Glomerular endothelial cell (primary cell): ENCODE measurements at places on chromosomes 3 and 15. TPM values are rescaled to one million over a fixed set of nuclear protein-coding genes. Genes with fewer than 3 reads are reported as not detected.

CNTN6 gene
- 0.05 TPM in 1 of 2 replicates, not detected in the other for total RNA-seq

TMEM212 gene
- not detected in 2 replicates for total RNA-seq

GOLGA8H gene
- total RNA-seq, result 0.23 TPM in 1 of 2 replicates, not detected in the other

TBCCD1 gene
- total RNA-seq, result 12.4 and 16.1 TPM in 2 replicates

CMTM8 gene
- total RNA-seq, result 2.7 and 5.6 TPM in 2 replicates

CCRL2 gene
- total RNA-seq, result 11.5 and 15.8 TPM in 2 replicates

BSN gene
- 0.10 and 0.29 TPM in 2 replicates for total RNA-seq

CCR5 gene
- total RNA-seq, result not detected in 2 replicates

MTFMT gene
- total RNA-seq, result 18.2 and 22.4 TPM in 2 replicates

P2RY14 gene
- total RNA-seq, result not detected in 2 replicates

GRCh38 chr3:54131026-54131605 lies 8.8 kb downstream of the CACNA2D3 start:
- DNase-seq, result no peak

DNA sequence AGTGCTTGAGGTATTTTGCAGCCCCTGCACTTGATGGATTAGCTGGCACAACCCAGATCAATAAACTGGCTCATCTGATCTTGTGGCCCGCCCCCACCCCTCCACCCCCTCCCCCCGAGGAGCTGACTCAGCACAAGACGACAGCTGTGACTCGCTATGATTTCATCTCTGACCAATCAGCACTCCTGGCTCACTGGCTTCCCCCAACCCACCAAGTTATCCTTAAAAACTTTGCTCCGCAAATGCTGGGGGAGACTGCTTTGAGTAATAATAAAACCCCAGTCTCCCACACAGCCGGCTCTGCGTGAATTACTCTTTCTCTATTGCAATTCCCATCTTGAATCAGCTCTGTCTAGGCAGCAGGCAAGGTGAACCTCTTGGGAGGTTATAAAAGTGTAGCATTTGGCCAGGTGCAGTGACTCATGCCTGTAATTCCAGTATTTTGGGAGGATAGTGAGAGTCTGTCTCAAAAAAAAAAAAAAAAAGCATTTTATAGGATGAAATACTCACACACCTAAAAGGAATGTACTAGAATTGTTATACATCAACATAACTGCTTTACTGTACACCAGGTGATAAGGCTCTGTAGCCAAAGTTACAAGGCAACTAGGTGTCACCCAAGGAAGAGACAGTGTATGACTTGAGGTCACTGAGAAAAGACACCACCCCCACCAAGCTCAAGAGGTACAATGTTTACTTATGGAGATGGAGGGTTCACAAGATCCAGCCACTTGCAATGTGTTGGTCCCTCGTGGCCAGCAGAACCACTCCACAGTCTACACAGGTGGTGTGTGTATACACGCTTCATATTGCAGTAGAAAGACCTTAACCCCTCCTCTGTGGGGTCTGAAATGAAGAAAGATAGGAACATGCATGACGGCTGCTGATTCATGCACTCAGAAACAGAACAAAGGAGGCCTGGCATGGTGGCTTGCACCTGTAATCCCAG lies 8.6 kb downstream of the ZNF445 start:
- DNase-seq, result no peak

DNA sequence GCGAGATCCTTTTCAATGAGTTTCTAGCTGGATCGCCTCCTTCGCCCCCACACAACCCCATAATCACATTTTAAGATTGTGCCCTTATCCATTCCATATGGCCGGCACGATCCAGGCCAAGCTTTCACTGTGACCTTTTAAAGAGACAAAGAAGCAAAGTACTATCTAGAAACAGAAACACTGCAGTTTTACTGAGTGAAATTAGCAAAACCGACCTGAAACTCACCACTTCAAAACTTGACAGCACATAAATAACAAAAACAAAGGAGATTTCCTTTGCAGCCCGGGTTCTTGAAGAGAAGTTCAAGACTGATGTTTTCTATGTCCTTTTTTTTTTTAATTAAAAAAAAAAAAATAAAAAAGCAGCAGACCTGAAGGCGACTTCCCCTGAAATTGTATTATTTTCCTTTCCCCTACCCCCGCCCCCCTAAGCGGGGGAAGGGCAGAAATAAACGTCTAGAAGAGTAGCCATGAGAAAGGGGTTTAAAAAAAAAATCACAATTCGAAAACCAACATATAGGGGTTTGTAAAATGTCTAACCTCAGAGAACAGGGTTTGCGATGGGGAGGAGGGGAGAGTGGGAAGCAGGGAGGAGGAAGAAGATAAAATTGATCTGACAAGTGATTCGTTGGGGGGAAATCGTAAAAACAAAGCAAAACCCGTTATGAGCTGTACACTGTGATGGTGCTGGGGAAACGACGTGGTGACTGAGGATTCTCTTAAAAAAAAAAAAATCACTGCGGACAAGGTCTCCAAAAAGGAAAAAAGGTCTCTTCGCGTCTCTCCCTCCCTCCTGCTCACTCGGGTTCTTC lies 1.5 kb downstream of the SATB1 start:
- peak; percentile 25 for DNase-seq

DNA sequence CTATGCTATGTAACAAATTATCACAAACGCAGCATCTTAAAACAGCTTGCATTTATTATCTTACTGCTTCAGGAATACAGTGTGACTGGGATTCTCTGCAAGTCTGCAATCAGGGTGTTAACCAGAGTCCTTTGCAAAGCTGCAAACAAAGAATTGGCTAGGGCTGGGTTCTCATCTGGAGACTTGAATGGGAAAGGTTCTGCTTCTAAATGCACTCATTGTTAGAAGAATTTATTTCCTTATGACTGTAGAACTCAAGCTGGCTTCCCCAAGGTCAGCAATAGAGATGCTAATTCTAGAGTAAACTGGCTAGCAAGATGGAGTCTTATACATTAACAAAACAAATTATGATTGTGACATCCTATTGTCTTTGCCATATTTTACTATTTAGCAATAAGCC lies 673.7 kb downstream of the DIPK2A start:
- DNase-seq, result no peak

DNA sequence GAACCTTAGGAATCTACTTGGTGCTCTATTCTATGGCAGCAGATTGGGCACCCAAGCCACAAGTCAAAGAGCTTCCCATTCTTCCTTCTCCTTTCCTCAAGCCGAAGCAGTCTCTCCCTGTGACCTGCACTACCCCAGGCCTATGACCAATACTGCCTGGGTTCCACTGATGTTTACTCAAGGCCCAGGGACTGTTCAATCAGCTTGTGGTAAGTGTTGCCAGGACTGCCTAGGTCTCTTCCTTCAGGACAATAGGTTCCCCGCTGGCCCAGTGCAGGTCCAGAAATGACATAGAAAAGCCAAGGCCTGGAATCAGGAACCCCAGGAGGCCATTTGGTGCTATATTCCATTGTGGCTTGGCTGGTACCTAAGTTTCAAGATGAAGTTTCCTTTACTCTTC lies 397.9 kb downstream of the ZIC4 start:
- no peak for DNase-seq

- no peak for DNase-seq
These were observed 28.3 kb downstream of the RETNLB start for GRCh38 chr3:108728934-108729333.

GRCh38 chr3:56980798-56981390 lies 79.6 kb upstream of the SPATA12 start:
- peak; percentile 95 for DNase-seq

DNA sequence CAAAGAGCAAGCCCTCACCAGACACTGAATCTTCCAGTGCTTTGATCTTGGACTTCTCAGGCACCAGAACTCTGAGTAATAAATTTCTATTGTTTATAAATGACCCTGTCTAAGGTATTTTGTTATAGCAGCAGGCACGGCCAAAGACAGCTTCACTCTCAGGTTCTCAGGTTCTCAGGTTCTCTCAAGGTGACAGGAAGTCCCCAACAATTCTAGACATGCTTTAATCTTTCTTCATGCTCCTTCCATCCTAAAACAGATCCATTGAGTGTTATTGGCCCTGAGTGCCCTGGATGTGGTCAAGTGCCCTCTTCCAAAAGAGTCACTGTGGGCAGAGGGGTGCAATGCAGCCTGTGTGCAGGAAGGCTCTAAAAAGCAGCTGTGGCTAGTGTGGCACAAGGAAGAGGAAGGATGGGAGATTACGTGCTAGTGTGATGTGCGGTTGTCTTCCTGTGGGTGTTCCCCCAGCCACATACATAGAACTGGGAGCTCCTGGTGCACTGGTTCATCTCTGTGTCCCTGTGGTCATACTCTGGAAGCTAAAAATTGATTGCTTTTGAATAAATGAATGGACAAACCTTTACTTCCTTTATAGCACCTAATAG lies 11.0 kb upstream of the RAB7A start:
- no peak for DNase-seq

- DNase-seq, result no peak
These were observed 109.2 kb downstream of the EPHB1 start for GRCh38 chr3:134904241-134904771.

GRCh38 chr15:100373120-100373896 lies 31.5 kb upstream of the ADAMTS17 start:
- DNase-seq, result no peak

DNA sequence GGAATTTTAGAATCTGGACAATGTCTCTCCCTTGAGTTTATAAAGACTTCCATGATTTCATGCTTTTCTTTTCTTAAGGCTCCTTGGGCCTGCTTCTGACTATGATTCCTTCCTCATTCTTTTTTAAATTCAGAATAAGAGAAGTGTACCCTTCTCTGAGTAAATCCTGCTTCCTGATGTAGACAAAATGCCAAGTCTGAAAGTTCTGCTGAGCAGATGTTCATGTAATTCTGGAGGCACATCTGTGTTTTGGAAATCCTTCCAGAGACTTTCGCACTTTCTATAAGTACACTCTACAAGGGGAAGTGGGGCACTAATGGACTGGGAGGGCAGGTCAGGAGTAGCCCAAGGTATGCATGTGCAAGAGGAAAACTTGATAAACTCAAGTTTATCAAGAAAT lies 24.8 kb downstream of the TPM1 start:
- DNase-seq, result no peak

DNA sequence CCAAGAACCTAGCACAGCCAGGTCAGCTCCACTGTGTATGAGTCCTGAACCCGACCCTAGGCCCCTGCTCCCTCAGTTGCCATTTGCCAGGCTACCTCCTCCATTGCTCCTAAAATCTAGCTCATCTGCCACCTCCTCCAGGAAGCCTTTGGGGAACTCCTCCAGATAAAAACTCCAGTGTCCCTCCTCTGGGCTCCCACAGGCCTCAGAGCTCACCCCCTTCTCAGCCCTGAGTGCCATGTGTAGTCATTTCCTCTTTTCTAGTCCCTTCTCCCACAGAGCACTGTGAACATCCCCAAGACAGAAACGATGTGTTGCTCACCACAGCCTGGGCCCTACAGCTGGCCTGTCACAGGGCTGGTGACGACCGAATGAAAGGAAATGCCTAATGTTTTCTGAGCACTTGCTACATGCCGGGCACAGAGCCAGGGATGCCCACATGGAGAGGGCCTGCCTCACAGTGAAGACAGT lies 61.0 kb downstream of the IQSEC1 start:
- no peak for DNase-seq

DNA sequence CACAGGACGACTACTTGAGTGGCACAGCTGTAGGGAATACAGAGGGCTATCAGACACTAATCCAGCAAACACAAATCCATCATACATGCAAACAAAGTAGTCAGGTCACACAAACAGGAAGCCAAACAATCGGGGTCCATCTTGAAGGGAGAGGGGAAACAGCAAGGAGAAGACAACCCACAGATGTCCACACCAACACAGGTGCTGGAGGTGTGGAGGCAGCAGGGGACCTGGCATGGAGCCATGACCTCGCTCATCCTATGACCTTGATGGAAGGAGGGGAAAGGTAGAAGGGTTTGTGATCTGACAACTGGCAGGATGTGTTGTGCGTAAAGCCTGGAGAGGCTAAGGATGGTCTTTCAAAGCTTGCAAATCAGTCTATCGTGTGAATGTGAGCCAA lies 39.9 kb upstream of the SKOR1 start:
- DNase-seq, result no peak

DNA sequence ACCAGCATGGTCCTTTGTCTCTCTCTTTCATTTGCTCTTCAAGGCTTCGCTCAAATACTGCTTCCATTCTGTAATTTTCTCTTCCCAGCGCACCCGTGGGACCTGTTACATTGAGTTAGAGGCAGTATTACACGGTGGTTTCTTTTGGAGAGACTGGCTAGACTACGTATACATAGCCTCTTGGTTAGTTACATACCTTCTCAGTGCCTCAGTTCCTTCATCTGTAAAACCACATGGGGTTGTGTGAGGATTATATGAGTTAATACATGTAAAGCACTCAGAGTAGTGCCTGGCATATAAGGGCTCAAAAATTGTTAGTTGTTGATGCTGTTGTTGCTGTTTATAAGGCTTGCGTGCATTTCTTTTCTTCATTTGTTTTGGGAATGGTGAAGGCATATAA lies 33.8 kb downstream of the UBE2E2 start:
- no peak for DNase-seq

DNA sequence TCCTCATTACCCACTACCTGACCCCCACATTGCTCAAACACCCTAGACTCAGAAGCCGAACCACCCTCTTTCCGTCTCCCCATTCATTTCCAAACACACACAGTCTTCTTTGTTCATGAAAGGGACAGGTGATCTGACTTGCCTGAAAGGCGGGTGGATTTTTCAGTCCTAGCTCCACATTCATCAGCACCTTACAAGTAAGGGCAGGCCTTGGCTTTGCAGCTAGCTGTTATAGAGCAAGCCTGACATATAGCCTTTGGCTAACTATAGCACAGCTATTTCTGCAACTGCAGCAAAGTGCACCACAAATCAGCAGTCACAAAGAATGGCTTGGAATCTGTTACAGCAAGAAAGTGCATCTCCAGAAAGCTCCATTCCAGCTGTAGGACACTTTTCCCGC lies 139.8 kb downstream of the XXYLT1 start:
- no peak for DNase-seq

GRCh38 chr3:42827654-42828053 lies 18.4 kb downstream of the ACKR2 start:
- DNase-seq, result no peak

GRCh38 chr15:65056868-65057548 lies 10.8 kb downstream of the RASL12 start:
- DNase-seq, result no peak
